Hindlimb muscle (tissue), 1 donor: ENCODE measurements at places on chromosomes 2 and 18. TPM values are rescaled to one million over a fixed set of nuclear protein-coding genes. Genes with fewer than 3 reads are reported as not detected.

- DNase-seq: no peak
Observed at GRCh38 chr2:173623438-173624319, 269.0 kb downstream of the CDCA7 start.

DNA sequence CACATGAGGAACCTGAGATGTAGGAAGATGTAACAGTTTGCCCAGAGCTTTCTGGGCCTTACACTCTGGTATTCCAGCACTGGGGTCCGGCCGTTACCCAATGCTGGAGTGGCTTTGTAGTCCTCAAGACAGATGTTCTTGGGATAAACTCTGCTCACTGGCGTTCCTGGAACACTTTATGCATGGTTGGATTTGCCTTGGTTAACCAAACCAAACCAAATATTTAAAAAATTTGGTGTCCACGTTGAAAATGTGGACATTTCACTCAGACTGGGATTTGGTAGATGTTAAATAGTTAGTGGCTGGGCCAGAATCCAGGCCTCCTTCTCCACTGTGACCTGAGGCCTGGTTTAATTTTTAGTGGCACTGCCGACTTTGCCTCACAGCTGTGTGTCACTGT is 81.5 kb downstream of the ACOXL start:
- no peak for DNase-seq

DNA sequence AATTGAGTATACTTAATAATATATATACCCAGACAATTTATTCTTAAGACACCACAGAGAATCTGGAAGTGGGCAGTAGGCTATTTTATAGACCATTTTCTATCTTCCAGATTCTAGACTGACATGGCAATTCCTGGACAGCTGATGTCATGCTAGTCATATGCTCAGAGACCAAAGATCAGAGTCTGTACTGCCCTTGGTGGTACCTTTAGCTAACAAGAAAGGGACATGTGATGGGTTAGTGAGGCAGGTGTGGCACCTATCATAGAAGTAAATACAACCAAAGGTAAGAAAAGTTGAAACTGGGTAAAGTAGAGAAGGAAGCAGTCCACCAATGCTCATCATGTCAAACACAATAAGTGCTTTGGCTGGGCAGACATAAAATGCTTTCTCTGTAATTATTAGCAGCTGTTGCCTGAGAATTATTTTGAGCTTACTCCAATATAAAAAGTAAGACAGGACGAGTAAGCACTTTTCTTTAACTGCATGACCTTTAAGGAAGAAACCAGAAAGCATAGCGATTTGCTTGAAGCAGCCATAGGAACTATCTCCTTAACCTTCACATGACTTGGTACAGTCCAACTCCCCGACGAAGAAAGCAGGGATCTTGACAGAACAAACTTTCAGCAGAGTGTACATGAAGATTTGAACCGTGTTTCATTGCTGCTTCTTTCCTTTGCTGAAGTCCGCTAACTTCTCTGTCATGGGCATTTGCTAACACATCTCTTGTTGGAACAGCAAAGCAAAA is 47.1 kb downstream of the SLC40A1 start:
- no peak for DNase-seq

The PLCL1 gene
- 20.7 TPM for polyA plus RNA-seq

The KIDINS220 gene
- polyA plus RNA-seq: 66.1 TPM

DNA sequence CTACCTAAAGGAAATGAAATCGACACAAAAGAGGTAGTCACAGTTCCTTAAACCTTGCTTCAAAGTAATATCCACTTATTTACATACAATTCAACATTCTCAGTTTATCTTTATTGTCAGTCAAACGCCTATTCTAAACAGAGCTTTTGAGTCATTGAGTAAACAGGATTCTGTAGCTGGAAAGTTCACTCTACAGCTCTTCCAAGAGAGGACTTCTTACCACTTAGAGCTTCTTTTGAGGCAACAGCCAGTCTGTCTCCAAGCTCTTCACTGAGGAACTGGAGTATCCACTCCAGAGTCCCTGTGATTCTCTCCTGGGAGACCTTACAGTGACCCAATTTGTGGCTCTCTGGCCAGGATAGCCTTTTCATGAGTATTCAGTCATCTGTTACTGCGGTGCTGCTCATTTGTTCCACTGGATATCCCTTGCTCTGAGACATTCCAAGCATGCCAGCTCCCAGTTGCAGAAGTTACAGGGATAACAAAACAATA is 210.9 kb upstream of the OSR1 start:
- no peak for DNase-seq
